ENCODE measurements at places on chromosomes 4 and X.
A peak's percentile ranks its signal among the peaks of the same experiment; 100 is the strongest.

- no peak for DNase-seq
These were observed 624.3 kb downstream of the ADGRL3 start for GRCh38 chr4:61824454-61824853.

DNA sequence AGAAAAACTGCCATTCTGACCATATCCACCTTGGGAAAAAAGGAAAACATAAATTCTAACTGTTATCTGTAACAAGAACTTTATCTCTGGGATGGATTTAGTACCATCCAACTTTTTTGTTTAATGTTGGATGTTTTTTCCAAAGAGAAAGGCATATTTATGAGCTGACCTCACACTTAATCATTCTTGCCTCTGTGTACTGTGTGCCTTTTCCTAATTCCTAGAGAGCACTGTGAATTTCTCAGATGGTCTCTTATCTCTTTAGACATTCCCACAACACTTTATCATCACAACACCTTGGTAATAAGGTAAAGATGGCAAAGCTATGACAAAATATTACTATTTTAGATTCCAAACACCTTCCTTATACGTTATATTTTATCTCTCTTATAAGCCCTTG is 126.2 kb downstream of the COL4A6 start:
- DNase-seq = no peak

- DNase-seq = no peak
These were observed 68.8 kb downstream of the FBXW7 start for GRCh38 chr4:152467101-152467500.

DNA sequence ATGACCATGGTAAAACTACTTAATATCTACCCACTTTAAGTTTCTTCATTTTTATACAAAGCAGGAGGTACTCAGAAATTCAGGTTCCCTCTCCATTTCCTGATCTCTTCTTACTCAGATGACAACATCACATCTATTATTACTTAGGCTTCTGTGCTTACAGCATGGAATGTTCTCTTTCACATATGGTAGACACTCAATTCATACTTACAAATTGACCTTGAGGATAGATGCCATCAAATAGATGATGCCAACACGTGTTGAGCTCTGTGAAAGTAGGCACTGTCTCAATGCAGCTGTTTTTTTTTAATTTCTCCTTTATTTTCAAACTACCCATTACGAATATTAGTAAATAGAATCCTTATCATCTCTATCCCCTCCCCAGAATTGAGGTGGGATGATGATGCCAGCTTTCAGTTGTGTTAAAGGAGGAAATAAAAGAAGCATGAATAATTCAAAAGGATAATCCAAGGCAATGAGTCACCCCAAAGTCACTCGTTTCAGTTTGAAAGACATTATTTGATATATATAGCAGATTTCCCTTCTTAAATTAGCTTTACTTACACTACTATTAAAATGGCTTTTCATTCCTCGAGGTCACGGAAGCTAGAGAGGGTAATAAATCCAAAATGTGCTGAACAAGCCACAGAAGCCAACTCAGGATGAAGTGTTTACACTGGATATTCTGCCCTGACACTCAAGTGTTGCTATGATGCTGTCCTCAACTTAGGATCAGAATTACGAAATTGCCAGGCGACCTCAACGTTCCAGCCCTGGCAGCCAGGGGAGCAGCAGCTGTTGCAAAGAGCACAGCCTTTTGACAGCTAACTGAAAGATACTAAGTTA is 124.2 kb upstream of the EOLA2 start:
- no peak for DNase-seq

GRCh38 chr4:148800336-148800885 is 358.2 kb upstream of the NR3C2 start:
- no peak for DNase-seq

DNA sequence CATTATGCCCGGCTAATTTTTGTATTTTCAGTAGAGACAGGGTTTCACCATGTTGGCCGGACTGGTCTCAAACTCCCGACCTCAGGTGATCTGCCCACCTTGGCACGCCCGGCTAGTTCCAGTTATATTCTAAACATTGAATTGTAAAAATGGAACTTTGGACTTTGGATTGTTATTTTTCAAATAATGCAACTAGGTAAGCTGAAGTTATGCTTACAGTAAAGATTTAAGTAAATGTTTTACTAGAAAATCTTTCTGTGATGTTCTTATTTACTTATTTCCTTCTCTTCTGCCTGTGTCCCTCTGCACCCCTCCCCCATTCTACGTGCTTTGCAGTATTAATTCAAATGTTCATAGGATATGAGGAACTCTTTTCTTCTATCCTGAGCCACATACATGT is 26.1 kb downstream of the GK start:
- DNase-seq = no peak

DNA sequence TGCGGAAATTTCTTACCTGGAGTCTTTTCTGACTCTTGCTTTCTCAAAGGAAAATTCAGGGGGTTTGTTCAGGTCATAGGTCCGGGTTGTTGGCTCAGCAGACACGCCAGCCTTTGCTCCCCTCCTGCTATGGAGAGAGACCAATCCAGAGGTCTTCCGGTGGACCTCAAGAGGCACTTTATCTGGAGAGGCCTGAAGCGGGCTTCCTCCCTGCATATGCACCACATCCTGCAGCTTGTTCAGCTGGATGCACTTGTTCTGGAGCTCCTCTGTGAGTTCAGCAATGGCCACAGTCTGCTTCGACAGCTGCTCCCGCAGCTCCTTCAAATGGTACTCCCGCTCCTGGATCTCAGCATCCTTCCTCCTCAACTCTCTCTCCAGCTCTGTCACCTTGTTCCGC is 10.5 kb downstream of the PRKG2 start:
- no peak for DNase-seq

DNA sequence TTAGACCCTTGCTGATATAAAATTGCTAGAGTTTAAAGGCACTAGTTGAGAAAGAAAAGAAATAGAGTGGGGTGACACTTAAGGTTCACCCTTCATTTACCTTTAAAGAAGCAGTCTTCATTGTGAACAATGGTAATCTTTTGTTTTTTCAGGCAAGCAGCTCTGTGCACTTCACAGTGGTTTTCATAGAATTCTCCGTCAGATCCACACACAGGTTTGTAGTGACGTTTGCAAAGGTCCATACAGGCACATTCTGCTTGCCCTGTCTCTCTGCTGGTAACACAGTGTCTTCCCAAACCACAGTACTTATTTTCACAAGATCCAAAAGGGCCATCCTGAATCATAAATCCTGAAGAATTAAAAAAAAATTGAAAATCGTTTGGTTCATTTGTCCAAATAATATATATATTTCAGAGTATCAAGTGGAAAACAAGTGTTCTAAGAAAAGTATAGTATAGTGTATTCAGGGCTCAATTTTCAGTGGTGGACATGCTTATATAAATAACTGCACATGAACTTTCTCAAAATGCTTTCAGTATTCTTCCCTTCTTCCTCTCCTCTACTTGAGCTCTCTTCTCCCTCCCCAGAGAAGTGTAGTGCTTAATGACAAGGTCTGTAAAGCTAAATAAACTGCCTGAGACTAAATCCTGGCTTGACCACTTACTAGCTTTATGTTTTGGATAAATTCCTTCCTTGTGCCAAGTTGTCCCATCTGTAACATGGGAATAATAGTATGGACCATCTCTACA is 243.3 kb downstream of the FSTL5 start:
- no peak for DNase-seq

GRCh38 chrX:45710081-45710801 is 509.6 kb upstream of the DIPK2B start:
- no peak for DNase-seq

- DNase-seq = no peak
These were observed 3.2 kb downstream of the SEL1L3 start for GRCh38 chr4:25859429-25860148.

GRCh38 chr4:146415829-146416228 is 105.9 kb downstream of the SLC10A7 start:
- DNase-seq = no peak

DNA sequence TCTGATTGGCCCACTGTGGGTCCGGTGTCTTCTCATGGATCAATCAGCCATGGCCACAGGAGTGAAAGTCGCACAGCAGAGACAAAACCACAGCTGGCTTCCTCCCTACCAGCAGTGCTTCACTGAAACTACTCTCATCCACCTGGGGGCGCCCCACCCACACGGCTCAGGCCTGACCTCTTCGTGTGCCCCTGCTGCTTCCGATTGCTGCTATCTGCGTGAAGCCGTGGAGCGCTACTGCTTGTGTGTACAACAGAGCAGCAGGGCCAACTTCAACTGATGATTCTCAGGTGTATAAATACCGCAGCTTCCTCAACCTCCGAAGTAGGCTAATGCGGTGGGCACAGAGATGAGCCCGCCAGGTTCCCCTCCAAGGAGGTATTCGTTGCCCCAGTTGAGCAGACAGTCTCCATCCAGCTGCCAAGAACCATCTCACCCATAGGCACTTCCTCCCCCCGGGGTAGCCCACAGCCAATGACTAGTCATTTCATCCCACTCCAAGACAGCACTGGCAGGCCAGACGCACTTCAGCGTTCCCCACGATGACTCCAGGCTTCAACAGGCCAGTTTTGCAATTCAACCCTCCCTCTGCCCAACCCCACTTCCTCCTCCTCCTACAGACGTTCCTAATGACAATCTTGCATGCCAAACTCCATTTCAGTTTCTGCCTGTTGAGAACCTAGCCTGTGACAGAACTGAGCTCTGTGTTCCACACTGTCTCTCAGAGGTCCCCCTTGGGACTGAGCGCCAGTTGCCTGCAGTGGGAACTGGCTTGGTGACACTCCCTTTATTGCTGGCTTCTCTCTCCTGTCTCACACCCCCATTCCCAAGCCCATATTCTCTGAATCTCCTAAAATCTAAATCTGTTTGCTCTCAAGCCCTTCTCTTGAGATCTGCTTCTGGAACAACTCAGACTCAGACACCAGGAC is 41.3 kb upstream of the ATP6AP2 start:
- peak; percentile 77 for DNase-seq

- no peak for DNase-seq
These were observed 6.6 kb upstream of the AGA start for GRCh38 chr4:177448850-177449249.

DNA sequence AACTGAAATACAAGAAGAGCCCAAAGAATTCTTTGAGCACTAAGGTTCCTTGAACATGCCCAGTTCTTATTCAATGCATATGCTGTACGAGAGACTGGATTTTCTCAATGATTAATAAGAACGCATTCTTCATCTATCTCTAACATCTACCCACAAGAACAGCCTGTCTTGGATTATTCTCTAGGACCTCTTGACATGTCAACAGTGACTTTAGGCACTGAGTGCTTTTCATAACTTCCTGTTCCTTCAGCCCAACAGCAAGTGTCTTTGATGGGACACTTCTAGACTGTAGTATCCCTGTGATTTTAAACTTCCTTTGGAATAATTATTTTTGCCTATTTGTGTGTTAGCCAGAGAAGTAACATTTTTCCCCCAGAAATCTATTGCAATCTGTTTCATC is 69.3 kb downstream of the OPHN1 start:
- no peak for DNase-seq

DNA sequence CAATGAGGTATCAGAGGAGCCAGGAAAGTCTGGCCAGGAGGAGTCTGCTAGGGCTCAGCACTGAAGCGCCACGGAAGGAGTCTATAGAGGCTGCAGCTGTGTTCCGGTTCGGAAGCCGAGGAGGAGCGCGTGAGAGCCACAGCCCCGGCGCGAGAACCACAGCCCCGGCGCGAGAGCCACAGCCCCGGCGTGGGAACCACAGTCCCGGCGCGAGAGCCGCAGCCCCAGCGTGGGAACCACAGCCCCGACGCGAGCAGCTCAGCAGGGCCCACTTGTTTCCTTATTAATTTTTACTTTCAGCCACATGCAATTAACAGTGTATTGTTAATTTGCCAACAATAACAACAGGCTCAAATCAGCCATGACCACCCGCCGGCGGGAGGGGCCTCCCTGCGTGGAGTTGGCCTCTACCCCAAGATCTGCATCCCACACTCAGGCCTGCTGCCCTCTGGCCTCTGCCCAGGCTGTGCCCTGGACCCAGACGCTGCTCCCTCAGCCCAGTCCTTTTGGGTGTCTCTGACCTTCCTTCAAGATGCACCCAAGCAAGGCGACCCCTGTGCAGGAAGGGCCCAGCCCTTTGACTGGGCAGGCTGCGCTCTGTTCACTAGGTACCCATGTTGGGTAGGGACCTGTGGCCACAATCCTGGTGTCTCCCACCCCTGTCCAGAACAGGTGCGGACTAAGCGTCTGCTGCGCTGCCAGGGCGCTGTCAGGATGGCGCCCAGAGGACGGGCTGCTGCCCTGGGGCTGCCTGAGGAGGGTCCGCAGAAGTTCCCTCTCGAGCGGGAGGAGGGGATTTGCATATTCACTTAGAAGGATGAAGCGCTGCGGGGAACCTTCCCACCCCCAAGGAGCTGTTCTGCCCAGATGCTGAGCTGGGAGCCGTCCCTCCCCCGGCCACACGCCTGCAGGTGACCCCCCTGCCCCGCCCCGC is 113.8 kb downstream of the ADRA2C start:
- peak; percentile 24 for DNase-seq

GRCh38 chr4:39706334-39706733 is 8.4 kb downstream of the UBE2K start:
- DNase-seq = no peak

- no peak for DNase-seq
These were observed 83.4 kb upstream of the COX18 start for GRCh38 chr4:73152893-73153292.

DNA sequence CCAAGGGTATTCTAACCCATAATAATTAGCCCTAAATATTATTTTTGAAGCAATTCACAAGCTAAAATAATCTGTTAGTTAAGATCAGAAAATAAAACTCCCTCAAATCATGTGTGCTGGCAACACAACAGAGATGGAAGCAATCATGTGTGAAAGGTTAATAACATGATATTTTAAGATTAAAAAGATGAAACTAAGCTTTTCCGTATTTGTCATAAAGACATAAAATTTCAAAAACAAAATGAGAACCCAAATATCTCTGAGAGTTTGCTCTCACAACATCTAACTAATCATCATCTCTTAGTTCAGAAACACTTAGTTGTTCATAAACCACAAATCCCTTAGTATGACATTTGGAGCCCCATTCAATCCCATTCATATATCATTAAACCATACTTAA is 749.1 kb downstream of the CCSER1 start:
- no peak for DNase-seq

DNA sequence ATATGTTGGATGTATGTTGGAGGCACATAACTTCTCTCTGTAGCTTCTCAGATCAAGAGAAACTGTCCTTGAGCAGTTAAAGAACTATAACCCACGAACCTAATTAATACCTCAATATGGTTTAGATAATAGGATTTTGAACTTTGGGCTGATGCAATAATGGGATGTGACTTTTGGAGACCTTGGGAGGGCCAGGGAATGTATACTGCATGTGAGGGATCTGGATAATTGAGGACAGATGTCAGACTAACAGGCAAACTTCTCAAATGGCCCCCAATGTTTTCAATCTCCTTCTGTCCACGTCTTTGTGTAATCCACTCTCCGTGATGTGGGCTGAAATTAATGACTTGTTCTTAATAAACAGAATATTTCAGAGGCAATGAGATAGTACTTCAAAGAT is 202.2 kb upstream of the FAT4 start:
- DNase-seq = no peak

- DNase-seq = no peak
These were observed 4.0 kb downstream of the MAGEC2 start for GRCh38 chrX:142201113-142201512.
